Stomach (tissue), 19 donors: ENCODE measurements at places on chromosomes 16 and 17. TPM values are rescaled to one million over a fixed set of nuclear protein-coding genes. Genes with fewer than 3 reads are reported as not detected.

DNA sequence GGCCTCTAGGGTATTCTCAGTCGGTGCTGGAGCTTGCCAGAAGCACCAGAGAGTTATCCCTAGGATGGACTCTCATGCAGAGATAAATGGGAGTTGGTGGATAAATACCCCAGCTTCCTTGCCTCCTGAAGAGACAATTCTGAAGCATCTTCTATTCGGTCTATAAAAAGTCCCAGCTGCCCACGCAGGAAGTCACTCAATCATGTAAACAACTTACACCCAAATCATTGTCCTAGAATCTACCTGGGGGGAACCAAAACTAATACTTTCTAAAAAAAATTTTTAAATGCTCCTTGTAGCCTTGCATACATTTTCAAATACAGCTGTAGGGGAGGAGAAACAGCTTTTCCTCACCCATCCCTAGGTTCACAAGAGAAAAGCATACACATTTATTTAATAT lies 66.6 kb upstream of the ELAC2 start:
- no peak overlapping the region for H3K4me3 ChIP-seq
- H3K27me3 ChIP-seq, result peaks cover 7% of the 10 kb centered on the region
- no peak overlapping the region for H3K27ac ChIP-seq

KRTAP9-8 gene
- total RNA-seq, result not detected

- H3K36me3 ChIP-seq, result no peaks in the 10 kb centered on the region
- H3K27me3 ChIP-seq, result no peaks in the 10 kb centered on the region
- H3K4me3 ChIP-seq, result no peak overlapping the region
- DNase-seq, result no peak
- no peak overlapping the region for H3K27ac ChIP-seq
- no peaks in the 10 kb centered on the region for H3K4me1 ChIP-seq
Observed at GRCh38 chr16:25977121-25977520, 285.4 kb downstream of the HS3ST4 start.

DNA sequence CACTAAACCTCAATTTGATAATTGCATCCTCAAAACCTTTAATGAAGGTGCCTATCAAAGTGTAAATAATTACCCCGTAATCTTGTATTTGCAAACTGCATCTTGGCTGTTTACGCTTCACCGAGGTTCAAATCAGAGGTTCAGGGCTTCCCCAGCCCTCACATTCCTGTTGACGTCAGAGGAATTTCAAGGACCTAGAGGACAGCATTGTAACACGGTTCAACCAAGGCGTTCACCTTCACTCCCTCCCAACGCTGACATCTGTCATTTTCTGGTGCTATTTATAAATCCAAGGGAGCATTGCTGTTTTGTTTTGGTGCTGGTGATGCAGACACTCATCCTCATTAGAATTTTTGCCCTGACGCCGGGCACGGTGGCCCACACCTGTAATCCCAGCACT lies 691.6 kb upstream of the RBFOX1 start:
- no peak for DNase-seq
- no peaks in the 10 kb centered on the region for H3K27me3 ChIP-seq
- no peaks in the 10 kb centered on the region for H3K4me1 ChIP-seq
- H3K27ac ChIP-seq, result no peak overlapping the region
- H3K36me3 ChIP-seq, result no peaks in the 10 kb centered on the region
- no peak overlapping the region for H3K4me3 ChIP-seq

- H3K4me3 ChIP-seq, result peak overlapping the region; percentile 57
- H3K27ac ChIP-seq, result peak overlapping the region; percentile 97
- peaks cover 25% of the 10 kb centered on the region for H3K27me3 ChIP-seq
- peak; percentile 84 for DNase-seq
- H3K36me3 ChIP-seq, result peaks cover 23% of the 10 kb centered on the region
Observed at GRCh38 chr17:15260376-15261257, 4.5 kb downstream of the PMP22 start.

CDH13 gene
- 0.29 TPM for total RNA-seq

USP7 gene
- total RNA-seq, result 94.0 TPM
